ENCODE measurements at places on chromosomes 6 and 20. TPM values are rescaled to one million over a fixed set of nuclear protein-coding genes. Genes with fewer than 3 reads are reported as not detected.

NKAIN4 gene
- not detected for total RNA-seq

TINAG gene
- total RNA-seq = not detected

DNA sequence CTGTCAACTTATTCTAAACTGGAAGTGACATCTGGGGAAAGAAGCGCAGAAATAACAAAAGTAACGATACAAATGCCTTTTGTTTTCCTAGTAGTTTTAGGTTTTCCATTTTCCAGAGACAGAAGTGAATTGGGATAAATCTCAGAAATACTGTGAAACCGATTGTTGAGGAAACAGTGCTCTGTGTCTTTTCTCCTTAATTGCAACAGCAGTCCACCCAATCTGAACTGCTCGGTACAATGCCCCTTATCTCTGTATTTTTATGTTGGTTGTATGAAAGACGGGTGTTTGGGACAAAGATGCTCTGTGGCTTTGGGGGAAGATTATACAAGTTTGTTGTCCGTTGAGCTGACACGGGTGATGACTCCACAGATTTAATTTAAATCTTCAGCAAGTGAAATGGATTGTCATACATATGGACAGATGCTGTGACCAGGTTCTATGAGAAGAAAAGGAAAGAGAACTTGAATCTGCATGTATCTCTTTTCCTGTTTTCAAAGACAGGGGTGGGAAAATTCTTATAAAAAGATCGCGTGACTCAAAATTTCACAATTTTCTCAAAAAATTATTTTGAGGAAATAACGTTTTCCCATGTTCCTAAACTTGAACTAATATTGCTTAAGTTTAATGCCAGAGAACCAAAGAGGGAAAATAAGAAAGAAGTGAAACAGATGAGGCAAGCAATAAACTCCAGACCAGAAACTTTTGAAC lies 41.2 kb downstream of the SASH1 start:
- no peak for DNase-seq

USP49 gene
- total RNA-seq = 15.3 TPM

DNA sequence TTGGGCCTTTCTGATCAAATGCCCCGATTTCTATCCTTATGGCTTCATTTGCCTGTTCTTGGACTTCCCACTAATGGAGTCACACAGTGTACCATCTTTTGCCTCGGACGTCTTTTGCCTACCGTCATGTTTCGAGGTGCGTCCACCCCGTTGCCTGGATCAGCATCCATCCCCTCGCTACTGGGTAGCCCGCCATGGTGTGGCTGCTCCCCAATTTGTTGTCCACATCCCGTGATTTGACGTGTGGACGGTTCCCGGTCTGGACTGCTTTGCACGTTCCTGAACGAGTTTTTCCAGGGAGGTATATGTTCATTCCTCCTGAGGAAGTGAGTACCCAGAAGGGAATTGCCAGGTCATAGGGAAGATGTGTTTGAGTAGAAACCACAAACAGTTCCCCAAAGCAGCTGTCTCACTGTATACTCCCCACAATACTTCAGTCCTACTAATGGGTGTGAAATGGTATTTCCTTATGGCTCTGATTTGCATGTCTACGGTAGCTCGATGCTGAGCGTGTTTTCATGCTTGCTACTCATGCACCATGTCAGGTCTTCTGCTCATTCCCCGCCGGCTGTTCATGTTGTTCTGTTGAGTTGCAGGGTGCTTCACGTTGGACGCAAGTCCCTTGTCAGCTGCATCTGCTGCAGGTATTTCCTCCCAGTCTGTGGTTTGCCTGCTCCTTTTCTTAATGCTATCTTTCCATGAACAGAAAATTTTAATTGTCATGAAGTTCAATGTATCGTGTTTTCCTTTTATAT lies 86.8 kb upstream of the AFDN start:
- DNase-seq = no peak

GRCh38 chr6:14834851-14835530 lies 410.9 kb upstream of the JARID2 start:
- DNase-seq = no peak

KCNG1 gene
- not detected for total RNA-seq

DNA sequence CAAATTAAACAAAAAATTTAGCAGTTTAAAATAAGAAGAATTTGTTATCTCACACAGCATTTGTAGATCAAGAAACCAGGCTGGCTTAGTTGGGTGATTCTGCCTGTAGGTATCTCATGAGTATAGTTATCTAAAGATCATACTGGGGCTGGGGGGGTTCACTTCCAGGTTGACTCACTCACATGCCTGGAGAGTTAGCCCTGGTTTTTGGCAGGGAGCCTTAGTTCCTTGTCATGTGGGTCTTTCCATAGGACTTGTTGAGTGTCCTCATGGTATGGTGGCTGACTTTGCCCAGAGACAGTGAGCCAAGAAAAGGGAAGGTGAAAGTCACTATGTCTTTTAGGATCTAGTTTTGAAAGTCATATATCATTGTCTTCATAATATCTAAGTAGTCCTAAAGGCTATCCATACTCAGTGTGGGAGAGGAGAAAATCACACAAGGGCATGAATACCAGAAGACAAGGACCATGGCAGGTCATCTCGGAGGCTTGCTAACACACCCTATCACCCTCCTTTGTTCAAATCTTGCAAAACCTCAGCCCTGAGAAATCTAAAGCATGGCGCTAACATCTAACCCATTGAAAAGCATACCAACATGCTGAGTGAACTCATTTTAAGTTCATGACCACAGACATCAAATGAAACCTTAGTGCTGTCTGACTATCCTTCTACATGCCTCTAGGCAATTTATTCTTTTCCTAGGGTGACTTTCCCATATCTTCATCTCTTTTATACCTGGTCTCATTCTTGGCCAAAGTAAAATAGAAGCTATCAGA lies 39.2 kb downstream of the CYP24A1 start:
- DNase-seq = no peak

GRCh38 chr20:25142435-25142834 lies 53.1 kb upstream of the ENTPD6 start:
- DNase-seq = no peak

MDN1 gene
- 102 TPM for total RNA-seq

MCM3 gene
- 108 TPM for total RNA-seq

DNA sequence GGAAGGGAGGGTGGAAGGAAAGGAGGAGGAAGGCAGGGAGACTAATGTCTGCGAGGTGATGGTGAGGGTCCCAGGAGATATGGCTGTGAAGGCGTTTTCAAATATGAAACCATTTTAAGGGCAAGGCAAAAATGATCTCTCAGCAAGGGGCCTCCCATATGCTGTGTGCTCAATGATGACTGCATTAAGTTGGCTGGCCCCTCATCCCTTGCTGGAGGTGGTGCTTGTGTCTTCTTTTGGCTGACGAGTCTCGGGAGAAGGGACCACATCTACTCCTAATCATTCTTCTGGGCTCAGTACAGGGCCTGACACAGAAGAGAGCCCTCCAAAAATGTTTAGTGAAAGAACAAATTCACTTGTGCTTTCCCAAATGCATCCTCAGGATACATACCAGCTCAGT lies 23.0 kb upstream of the MRPS18A start:
- DNase-seq = no peak

TAAR6 gene
- total RNA-seq = not detected

PDE7B gene
- not detected for total RNA-seq

GRCh38 chr20:5146099-5146668 lies 19.4 kb downstream of the CDS2 start:
- no peak for DNase-seq

Measured in natural killer cell treated with Interleukin-12 subunit alpha and Interleukin-12 subunit beta and Interleukin-15 and Interleukin-18, amount 100 ng/mL, for 72 hours (primary cell).